Activated CD4-positive, alpha-beta memory T cell treated with anti-CD3 and anti-CD28 coated beads for 36 hours (primary cell): ENCODE measurements at places on chromosomes 4 and X.

DNA sequence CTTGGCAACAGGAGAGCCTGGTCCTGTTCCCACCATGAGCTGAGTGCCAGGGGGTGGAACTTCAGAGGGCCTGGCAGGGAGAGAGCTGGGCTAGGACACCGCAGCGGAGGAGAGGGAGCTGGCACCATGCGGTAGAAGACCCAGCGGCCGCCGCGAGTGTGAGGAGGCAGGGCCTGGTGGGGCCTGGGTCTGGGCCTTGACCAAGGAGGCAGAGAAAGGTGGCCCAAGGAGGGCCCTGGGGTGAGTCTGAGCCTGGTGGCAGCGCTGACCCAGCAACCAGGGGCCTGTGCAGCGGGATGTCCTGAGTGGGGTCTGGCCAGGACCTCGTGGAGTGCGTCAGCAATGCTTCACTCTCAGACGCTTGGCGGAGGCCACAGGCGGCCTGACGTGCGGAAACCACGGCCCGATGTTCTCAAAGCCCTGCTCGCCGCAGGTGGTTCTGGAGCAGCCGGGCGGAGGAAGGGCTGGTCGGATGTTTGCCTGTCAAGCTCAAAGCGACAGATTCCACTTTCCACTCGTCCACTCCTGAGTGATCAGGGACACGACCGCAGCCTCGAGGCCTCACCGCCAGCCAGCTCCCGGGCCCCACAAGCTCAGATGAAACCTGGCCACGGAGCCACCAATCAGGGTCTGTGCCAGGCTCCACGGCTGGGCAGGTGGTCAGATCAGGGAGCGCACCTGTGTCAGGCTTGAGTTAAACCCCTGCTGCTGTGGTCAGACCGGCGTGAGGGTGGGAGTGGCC, 20.8 kb downstream of the ATP5ME start:
- DNase-seq = no peak

- DNase-seq = no peak
Observed at GRCh38 chrX:13188731-13189309, 131.0 kb downstream of the ATXN3L start.

GRCh38 chr4:79959652-79960051, 113.4 kb downstream of the ANTXR2 start:
- DNase-seq = no peak

- DNase-seq = no peak
Observed at GRCh38 chr4:136737066-136737465, 795.2 kb downstream of the PCDH18 start.

GRCh38 chr4:105895583-105896460, 551 bp downstream of the NPNT start:
- peak; percentile 20 for DNase-seq

DNA sequence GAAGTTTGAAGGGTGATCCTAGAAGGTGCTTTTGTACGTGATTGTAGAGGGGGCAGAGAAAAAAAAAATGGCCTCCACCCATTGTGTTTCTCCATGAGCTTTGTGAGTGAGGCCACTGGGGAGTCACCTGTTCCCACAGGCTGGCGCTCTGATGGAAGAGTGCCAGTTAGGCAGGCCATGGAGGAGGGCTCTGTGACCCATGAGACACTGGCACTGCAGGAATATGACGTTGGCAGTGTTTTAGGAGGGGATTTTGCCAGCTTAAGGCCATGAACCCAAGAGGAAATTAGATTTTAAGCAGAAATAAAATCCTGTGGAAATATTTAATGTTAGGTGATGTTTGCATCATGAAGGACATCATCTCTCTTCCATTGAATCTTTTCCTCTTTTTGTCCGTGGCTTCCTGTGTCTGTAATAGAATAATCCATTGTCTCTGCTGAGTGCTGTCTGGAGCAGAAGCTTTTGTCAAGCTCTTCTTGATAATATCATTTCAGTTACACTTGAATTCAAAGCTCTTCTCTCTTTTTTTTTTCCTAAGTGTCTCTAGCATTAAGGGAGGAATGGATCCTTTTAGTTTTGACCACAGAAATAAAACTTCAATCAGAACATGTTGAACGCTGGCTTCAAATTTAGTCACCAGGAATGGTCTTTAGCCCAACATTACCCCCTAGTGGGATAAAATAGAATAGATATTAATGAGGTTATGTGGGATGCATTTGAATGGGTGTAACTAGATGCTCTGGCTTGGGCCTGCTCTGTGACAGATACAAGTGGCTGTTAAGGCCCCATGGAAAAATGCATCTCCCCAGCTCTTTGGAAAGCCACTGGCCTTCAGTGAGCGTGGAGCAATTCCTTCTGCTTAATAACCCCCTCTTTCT, 41.0 kb upstream of the UCP1 start:
- DNase-seq = no peak

- DNase-seq = no peak
Observed at GRCh38 chr4:176767183-176767582, 25.5 kb downstream of the VEGFC start.

GRCh38 chr4:79445371-79445781, 37.3 kb upstream of the GK2 start:
- DNase-seq = no peak

DNA sequence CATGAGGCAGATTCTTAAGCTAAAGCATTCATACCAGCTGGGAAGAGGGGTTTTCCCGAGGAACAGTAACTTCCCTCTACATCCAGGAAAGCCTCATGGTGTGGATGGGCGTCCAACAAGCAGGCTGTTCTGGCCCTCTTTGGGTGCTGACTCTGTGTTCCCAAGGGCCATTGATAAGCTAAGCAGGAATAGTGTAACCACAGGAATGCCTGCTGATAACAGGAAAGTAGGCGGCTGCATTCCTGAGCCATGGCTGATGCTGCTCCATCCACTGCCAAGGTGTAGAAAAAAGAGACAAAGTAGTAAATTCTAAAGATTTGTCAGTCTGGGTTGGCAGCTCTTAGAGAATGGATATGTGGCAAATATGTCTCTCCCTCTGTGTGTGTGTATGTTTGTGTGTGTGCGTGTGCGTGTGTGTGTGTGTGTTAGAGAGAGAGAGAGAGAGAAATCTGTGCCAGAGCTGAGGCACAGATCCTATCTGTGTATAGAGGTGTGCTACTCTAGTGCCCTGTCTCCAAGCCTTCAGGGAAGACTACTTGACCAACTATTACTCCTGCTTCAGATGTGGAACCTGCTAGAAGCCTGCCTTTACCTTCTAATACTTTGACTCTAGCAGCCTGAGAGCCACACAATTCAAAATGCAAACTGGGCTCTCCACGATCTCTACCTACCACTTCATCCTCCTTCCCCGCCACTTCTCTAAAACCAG, 353.1 kb upstream of the NR3C2 start:
- no peak for DNase-seq

DNA sequence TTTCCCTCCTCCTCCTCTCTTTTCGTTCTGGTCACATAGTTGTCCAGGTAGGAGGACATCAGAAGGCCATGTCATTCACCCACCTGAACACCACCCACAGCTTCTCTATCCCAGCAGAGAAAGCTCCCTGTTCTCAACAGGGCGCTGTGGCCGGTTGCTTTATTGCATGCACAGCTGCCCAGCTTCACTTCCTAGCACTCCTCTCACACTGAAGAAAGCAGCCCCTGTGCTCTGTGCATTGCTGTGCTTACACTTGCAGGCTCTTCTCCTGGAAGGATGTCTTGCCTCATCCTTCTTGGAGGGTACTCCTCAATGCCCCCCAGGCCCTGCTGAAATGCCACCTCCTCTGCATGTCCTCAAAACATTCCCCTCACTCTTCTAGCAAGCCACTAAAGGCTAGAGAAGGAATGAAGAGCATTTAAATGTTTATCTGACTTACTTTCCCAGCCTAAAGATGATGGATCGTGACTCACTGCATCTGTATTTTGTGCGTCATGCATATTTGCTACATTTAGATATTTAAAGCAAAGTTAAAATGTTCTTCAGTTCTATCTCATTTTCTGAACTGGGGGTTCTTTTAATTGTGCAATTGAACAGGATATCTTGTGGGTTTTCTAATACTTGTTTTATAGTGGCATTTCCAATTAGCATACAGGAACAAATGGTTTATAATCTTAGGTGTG, 186.4 kb upstream of the PUDP start:
- DNase-seq = no peak

- DNase-seq = no peak
Observed at GRCh38 chrX:42951747-42952146, 173.8 kb upstream of the PPP1R2C start.

DNA sequence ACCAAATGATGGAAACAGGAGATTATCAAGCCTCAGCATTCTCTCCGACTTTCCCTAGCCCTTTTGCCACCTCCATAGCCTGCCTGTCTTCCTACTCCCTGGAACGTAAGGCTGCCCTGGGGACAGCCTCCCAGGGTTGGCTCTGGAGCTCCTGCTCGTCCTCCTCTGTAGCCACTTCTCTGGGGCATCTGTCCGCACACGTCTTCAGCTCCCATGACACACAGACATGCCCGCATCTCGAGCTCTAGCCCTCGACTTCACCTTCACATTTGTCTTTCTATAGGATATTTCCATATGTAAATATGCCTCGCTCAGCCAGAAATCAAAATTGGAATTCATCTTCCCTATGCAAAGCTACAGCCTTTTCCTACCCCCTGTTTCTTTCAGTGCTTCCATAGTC, 67.7 kb downstream of the TSC22D3 start:
- no peak for DNase-seq

- no peak for DNase-seq
Observed at GRCh38 chr4:95821867-95822266, 18.0 kb upstream of the PDHA2 start.

- no peak for DNase-seq
Observed at GRCh38 chr4:74304095-74304625, 4.1 kb upstream of the EPGN start.

DNA sequence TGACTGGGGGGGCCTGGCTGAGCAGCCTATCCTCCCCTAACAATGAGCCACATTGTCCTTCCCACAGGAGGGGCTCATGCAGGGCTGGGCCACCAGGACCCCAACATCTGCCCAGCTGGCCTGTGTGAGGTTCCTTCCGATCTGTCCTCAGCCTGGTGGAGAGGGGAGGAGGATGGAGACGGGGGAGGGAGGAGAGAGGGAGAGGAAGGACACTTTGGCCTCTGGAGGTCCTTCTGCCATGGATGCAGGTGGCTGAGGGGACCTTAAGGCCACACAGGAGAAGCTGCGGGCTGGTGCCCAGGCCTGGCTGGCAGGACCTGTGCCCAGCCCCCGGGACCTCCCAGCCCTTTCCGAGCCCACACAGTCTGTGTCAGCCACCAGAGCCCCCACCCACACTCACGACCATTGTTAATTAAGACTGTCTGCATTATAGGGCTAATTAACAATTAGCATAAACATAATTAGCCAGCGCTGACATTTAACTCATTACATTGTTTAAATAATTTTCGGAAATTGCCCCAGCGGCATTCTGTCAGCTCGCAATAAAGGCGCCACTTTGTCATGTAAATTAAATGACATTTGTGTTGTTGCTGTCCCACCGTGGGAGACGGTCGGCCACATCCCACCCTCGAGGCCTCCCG, 53.0 kb upstream of the NKX1-1 start:
- DNase-seq = no peak

- DNase-seq = no peak
Observed at GRCh38 chrX:1084689-1085088, 127.8 kb downstream of the CRLF2 start.

DNA sequence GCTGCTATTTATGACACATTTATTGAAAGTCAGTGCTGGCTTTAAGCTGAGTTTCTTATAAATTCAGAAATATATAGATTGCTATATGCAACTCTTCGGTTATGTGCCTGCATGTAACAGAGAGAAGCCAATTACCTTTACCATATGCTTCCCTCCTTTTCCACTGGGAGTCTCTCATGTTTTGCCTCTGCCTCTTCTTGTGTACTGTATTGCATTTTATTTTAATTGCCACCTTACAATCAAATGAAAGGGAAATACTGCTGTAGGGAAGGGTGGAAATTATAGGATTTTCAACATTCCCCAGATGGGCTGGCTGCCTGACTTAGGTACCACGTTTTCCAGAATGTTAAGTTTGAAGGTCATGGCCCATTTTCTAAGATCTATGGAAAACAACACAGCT, 655.4 kb upstream of the SLIT2 start:
- no peak for DNase-seq

DNA sequence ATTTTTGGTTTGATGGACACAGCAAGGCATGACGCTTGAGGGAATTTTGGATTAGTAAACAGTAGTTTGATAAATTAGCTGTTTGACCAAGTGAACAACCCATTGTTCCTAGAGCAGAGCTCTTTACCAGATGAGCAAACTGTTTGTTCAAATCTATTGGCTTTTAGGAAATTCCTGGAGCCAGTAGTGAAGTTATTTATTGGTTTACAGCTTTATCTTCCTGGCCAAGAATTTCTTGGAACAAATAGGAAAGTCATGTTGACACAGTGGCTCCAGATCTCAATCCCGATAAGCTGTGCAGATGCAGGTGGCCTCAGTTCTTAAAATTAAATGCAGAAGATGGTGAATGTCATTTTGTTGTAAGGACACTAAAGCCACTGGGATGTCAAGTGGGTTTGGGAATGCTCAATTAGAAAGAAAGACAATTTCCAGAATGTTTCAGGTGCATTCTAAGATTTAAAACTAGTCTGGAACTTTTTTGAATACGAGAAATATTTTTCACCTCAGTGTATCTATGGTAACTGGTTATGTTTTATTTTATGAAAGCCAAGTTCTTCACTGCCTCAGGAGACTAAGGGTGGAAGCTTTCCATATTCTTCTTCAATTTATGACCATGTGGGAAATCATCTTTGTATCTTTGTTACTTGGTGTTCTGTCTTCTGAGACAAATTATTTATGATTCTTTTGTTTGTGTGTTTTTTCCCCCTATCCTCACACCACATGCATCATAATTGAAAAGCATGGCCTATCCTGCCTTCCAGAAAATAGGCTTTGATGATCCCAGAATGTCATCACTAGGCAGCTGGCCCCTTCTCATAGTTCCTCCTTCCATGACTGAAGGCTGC, 554.5 kb downstream of the STIM2 start:
- DNase-seq = no peak

DNA sequence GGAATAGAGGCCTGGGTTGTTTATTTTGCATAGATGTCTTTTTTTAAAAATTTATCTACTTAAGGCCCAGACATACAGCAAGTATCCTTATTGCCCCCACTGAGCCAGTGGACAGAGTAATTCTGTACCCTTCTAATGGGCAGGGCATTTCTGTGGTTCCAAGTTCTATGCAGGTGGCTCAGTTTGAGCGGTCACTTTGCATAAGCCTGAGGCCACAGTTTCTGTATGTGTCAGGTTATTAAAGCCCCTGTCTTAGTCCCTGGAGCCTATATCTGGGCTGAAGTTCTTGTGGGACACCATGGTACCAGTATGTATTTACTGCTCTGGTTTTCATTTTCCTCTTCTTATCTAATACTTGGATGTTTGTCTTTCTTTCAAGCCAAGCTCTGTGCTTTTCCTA, 168.8 kb downstream of the MID1IP1 start:
- no peak for DNase-seq

DNA sequence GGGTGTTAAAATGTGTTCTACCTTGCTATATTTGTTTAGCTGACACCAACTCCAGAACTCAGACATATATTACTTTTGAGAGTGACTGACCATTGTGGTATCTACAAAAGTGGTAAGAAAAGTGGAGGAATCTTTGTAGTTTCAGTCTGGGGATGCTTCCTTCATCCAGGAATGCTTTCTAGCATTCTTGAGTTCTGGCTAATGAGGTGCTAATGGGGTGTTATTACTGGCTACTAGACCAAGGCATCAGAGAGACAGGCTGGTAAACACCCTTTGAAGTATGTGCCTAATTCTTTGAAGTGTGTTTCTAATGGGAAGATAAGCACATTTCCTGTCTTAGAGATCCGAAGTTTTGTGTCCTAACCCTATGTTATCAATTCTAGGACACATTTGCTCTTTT, 310.4 kb downstream of the SPRY1 start:
- no peak for DNase-seq
